Fibroblast of mammary gland (primary cell): ENCODE measurements at places on chromosomes 4 and X.

GRCh38 chr4:62131049-62131448 lies 930.9 kb downstream of the ADGRL3 start:
- no peak for DNase-seq

DNA sequence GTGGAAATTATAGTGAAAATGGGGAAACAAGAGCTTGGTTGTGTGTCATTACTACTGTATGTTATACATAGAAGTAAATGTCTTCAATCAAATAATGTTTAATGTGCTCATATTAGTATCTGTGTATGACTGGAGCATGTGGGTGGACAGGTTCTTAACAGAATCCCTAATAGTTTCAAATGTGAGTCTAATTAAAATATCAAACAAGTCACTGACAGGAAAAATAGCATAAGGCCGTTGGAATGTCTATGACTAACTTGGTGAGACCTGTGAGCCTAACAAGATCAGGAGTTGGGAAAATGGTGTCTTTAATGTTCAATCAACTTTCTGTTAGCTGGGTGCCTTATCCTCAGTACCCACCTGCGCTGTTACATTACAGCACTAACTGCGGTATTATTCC lies 6.2 kb upstream of the CXCL3 start:
- peak; percentile 71 for DNase-seq

GRCh38 chr4:121519236-121519838 lies 138.5 kb upstream of the QRFPR start:
- peak; percentile 11 for DNase-seq

GRCh38 chrX:23756165-23756564 lies 13.1 kb upstream of the ACOT9 start:
- peak; percentile 61 for DNase-seq

DNA sequence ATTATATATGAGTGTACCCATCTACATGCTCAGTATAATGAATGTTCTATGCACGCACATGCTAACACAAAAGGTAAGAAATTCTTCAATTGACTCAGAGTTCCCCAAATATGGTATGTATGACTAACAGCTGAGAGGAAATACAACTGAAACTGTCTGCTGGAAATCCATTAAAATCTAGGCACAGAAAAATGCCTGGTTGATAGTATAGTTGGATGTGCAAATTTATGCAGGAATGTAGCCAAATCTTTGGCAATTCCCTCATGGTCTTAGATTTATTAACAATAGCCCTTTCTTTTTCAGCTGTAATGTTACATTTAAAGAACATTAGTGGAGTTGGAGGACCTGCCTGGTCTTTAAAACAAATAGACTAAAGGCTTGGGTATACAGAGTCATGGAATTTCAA lies 5.5 kb downstream of the CAMK2D start:
- DNase-seq = peak; percentile 76

DNA sequence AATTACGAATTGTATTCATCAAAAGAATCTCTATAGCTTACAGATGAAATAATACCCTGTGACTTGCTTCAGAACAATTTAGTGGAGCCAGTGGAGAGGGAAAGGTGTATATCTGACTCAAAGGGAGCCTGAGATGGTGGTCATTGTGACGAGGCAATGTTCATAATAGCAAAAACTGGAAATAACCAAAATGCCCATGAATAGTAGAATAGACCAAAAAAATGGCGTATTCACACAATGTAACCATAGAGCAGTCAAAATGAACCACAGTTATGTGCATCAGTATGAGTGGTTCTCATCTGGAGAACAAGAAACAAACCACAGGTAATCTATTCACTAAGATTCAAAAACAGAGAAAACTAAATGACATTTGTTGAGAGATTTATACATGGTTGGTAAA lies 125.3 kb upstream of the CLNK start:
- no peak for DNase-seq

GRCh38 chr4:3869661-3870566 lies 103.7 kb downstream of the ADRA2C start:
- no peak for DNase-seq

DNA sequence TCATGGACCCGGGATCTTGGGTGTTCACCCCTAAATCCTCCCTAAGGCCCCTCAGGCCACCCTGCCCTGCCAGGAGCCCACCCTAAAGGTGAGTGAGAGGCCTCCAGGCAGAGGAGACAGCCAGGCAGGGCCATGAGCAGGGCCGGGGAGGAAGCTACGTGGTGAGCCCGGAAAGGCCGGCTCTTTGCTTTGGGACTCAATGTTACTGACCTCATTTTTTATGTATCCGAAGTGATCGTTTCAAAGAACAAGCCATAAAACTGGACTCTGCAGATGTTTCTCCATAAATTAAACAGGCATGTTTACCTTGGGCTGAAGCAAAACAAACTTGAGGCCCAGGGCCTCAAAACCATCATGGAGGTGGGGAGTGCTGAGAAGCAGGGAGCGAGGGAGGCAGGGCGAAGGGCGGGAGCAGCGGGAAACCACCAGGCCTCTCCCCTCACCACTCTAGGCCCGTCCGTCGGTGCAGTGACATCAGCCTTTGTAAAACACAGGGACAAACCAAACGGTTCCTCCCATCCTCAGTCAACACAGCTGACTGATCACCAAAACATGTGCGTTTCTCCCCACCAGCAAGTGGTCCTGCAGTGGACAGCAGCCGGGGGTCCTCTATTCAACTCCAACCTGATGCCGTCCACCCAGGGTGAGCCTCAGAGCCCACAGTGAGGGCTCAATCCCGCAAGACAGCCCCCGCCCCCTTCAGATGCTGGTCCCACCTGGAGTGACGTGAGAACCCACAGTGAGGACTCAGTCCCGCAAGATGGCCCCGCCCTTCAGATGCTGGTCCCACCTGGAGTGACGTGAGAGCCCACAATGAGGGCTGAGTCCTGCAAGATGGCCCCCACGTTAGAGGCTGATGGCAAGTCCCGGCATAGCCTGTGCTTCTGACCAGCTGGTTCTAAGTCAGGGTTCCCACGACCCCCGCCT lies 102.9 kb upstream of the LRPAP1 start:
- no peak for DNase-seq

- DNase-seq = no peak
Measured at GRCh38 chrX:153649178-153649914, 2.3 kb downstream of the DUSP9 start.

DNA sequence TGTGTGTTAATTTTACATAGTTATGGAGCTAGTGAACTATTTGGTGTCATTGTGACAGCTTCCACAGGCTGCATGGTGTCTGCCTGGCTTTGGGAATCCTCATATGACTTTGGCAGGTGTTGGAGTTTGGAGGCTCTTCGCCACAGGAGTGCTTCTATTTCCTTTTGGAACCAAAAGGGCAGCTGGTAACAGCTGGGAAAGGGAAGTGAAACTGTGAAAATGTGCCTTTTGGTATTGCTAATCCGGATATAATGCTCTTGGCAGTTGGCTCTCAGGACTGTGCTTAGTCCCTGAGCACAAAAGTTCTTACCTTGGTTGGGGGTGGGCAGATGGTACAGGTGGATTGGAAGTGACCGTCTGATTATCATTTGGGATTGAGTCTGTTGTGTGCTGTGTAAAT lies 18.1 kb downstream of the OFD1 start:
- no peak for DNase-seq

- no peak for DNase-seq
Measured at GRCh38 chrX:124342174-124342867, 4.0 kb upstream of the SH2D1A start.

GRCh38 chr4:76605099-76605563 lies 170.1 kb downstream of the SHROOM3 start:
- peak; percentile 73 for DNase-seq

DNA sequence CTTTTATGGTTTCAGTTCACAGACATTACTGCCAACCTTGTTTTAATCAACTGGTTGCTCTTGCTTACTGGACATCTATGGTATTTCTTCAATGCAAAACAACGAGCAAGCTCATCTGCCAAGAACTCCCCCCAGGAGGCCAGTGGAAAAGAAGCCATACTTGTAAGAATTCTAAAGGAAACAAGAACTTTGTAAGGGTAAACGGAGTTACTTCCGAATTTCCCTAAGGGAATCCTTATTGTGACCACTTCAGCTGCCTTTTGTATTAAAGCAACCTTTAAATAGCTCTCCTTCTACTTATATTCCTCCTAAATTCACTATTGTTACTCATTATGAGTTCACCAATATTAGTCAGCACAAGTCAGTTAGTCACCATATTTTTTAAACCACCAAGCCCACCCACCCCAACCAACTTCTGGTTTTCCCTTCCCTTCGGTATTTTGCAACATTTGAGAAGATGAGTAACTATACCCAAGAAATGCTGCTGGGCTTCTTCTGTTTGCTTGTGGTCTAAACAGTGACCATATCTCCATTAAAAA lies 602.8 kb upstream of the DIPK2B start:
- peak; percentile 97 for DNase-seq

DNA sequence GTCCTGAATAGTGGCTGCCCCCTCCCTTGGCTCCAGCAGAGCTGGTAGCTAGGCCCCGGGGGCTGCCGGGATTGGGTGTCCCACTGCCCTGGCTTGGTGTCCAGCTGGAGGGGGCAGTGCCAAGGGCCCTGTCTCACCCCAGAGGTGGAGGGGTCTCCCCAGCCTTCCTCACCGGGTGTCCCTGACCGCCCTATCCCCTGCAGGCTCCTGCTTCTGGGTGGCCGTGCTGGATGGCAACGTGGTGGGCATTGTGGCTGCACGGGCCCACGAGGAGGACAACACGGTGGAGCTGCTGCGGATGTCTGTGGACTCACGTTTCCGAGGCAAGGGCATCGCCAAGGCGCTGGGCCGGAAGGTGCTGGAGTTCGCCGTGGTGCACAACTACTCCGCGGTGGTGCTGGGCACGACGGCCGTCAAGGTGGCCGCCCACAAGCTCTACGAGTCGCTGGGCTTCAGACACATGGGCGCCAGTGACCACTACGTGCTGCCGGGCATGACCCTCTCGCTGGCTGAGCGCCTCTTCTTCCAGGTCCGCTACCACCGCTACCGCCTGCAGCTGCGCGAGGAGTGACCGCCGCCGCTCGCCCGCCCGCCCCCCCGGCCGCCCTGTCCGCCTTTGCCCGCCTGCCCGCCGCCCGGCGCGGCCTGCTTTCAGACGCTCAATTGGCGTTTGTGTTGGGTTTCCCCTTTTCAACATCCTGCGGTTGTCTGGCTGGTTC lies 4.6 kb downstream of the NAT8L start:
- no peak for DNase-seq

- no peak for DNase-seq
Measured at GRCh38 chr4:105236202-105236915, 89.7 kb downstream of the TET2 start.

DNA sequence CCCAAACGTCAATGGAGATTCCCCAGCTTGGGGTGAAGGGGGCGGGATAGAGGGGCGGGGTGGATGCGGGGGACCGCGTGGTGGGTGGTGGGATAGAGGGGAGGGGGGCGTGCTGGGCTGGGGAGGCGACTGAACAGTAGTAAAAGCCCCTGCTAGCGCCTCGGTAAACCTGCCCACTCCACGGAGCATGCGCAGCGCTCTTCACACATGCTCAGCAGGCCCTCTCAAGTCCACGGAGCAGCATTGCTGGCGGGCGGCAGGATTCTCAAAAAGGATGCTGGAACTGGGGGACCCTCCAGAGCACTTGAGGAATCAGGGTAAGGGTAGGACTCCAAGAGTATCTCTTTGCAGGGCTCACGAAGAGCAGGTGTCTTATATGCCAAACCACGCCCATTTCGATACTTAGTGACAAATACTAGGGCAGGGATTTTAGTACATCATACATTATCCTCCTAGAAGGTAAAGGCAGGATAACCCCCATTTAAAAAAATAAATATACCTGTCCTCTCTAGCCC lies 378 bp upstream of the RPS6KA6 start:
- peak; percentile 44 for DNase-seq

DNA sequence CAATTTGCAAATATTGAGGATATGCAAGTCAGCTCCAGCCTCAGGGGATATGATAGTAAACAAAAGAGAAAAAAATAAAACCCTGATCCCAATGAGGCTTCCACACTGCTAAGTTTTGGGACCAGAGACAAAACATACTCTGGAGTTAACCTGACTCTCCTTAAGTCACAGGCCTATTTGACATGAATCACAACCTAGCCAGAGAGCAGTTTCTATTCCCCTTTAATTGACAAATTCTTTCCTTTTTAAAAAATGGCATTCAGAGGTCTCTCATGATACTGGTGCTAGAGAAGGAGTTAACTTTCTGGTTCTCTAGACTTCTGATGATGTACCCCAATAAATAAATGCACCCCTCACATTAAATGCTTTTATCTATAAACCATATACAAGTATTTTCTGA lies 8.8 kb downstream of the ACSL1 start:
- no peak for DNase-seq
